Hematopoietic multipotent progenitor cell treated with erythropoietin and hydrocortisone succinate and interleukin-3 and kit ligand, for 17 days (in vitro differentiated cells): ENCODE measurements at places on chromosomes 13 and 19.

GRCh38 chr19:4083677-4084546 lies 17.2 kb upstream of the ZBTB7A start:
- no peak for DNase-seq

GRCh38 chr13:43728421-43728820 lies 58.4 kb downstream of the ENOX1 start:
- DNase-seq, result no peak

DNA sequence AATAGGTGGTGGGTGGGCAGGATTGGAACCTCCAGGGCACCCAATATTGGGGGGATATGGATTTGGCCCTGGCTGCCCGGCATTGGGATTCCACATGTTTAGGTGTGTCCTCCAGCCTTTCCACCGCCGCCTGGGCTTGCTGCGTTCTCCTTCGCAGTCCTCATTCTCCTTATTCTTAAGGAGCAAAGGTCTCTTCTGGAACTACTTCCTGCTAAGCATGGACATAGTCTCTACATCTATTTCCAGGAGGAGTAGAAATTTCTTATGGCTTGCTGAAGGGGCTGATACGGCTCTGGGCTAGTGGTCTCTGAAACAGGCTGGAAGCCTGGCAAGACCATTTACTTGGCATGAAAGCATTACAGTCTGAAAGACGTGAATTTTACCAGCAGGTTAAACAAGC lies 9.2 kb upstream of the FCGBP start:
- no peak for DNase-seq

GRCh38 chr13:44397766-44398223 lies 24.2 kb downstream of the SERP2 start:
- peak; percentile 60 for DNase-seq

GRCh38 chr19:8108560-8109445 lies 40.6 kb downstream of the FBN3 start:
- no peak for DNase-seq

GRCh38 chr13:28753208-28753892 lies 34.6 kb upstream of the SLC46A3 start:
- no peak for DNase-seq

- DNase-seq, result no peak
Observed at GRCh38 chr13:80055847-80056246, 285.1 kb downstream of the SPRY2 start.

DNA sequence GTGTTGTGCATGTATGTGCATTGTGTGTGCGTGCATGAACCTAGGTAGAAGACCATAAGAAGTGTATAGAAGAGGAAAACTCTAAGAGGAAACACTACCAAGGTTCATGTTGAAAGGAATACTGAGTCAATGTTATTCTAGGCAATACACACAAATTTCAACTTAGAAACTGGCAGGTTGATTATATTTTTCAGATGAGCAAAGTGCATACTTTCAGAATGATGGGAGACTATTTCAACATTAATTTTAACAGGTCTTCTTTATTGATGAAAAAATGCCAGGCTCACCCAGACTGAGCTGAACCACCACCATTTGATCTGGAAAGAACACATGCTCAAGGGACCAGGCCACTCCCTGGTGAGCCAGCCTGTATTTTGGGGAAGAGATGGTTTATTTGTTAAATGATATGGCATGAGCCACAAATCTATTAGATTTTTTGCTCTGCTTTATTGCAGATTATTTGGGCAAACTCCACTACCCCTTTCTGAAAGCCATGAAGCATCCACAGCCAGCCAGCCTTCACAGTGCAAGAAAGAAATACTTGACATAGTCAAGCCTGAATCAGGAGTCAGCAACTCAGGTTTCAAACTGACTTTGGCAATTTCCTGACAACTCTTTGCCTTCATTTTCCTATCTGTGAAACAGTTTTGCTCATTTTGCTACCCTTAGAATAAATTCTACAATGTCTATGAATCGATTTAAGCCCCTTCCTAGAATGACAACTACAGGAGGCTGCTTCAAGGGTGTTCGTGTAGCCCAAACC lies 368.9 kb downstream of the COG6 start:
- no peak for DNase-seq
